CD4-positive, alpha-beta T cell treated with Interferon alpha-2 for 1 hour (primary cell): ENCODE measurements at places on chromosomes 5 and 9.

- DNase-seq: no peak
These were observed 52.4 kb downstream of the DMRT2 start for GRCh38 chr9:1102642-1102970.

DNA sequence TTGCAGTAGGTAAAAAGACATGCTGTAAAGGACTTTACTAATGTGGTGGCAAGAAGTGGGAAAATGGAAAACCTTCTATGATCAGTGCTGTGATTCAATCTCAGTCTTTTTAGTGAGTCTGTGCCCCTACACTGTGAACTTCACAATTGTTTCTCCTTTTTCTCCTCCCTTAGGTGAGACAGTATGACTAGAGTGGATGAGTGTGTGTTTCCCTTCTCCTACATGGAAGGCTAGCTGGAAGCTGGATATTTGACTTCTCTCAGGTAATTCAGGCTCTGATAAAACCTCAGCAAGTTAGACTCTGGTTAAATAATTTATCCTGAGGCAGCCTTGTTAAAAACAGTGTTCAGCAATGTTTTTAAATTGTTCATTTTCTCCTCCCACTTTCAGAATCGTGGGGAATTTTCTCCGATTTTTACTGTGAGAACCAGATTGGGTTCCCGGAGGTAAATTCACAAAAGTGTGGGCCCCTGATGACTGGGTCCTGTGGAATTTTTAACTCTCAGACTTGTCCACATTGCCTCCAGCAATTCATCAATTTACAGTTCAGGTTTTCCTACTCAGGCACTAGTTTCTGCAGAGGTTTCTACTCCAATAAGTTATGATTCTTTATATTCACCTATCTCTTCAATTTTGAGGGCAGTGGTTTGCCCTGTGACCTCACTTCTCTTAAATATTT, 149.1 kb upstream of the PIK3R1 start:
- DNase-seq: no peak

- DNase-seq: no peak
These were observed 48.6 kb upstream of the PTPRD start for GRCh38 chr9:10661376-10661775.

DNA sequence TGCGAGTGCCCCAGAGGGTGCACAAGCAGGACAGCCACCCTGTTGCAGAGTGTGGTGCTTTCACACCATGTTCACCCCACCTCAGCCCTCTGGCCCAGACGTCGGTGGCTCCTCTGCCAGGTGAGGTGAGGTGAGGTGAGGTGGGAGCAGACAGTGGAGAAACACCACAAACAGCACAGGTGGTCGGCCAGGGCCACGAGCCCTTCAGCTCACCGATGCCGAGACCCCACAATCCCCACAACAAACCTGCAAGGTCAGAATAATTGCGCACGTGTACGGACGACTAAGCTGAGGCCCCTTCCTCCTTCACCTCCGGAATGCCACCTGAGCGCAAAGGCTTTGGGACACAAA, 10.5 kb downstream of the BRD3 start:
- DNase-seq: no peak

GRCh38 chr5:83636156-83636555, 84.5 kb downstream of the HAPLN1 start:
- no peak for DNase-seq

- DNase-seq: no peak
These were observed 48.4 kb downstream of the ADAMTS16 start for GRCh38 chr5:5188376-5189050.

DNA sequence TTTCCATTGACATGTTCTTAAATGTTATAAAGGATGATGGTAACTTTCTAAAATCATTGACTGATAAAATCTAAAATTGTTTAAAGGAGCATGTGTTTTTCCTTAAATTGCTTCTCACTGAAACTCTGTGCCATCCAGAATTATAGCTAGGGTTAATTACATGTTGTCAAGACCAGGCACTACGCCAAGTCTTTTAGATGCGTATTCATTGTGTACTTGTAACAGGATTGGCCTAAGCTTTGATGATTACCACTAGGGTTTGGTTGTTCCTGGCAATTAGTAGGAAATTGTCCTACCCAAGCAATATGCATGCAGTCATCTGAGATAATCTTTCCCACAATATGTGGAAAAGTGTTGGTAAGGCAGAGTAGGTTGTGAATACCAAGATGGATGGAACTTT, 43.8 kb downstream of the PRKACG start:
- DNase-seq: no peak

GRCh38 chr5:69517763-69518212, 25.2 kb downstream of the OCLN start:
- no peak for DNase-seq

- DNase-seq: peak; percentile 73
These were observed at the start of gene MEF2C for GRCh38 chr5:88883059-88883835. TSS of gene MEF2C (minus strand) at chr5:88883184. CDS start at chr5:88823788, 59,396 bp downstream.

GRCh38 chr5:107806271-107806670, 135.5 kb upstream of the EFNA5 start:
- DNase-seq: no peak

- no peak for DNase-seq
These were observed 12.9 kb upstream of the CAST start for GRCh38 chr5:96649251-96649662.

DNA sequence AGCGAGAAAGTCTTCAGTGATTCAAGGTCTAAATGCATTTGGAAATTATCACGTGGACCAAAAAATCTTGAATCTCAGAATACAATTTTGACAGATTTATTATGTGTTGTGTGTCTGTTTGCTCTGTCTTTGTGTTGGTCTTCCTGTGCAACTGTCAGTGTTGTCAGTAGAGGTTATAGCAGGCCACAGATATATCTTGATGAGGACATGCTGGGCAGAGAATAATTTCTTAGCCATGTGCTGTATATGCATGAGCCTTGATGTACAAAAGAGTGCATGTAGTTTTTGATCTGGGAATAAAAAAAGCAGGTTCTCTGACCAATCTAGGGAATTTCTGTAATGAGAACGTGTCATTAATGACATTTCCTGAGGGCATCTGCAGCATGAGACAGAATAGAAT, 57.6 kb downstream of the ZSWIM6 start:
- no peak for DNase-seq

DNA sequence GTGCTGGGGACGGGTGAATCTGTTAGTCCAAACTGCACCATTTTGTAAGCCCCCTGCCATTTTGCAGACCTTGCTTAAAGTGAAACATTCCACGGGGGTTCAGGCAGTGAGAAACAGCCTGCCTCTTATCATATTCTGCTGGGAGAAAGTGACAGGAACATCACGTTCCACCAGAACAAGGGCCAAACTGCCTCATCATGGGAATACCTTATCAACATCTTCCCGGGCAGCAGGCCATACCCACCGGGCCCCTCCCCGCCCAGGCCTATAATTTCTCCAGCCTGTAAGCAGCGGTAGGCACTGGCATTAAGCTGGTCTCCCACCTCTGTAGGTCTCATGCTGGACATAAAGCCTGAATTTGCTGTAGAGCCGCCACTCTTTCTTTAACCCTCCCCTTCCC, 1.5 kb upstream of the CFAP77 start:
- DNase-seq: no peak

- no peak for DNase-seq
These were observed 80.1 kb downstream of the ANKRD31 start for GRCh38 chr5:75156585-75156984.

DNA sequence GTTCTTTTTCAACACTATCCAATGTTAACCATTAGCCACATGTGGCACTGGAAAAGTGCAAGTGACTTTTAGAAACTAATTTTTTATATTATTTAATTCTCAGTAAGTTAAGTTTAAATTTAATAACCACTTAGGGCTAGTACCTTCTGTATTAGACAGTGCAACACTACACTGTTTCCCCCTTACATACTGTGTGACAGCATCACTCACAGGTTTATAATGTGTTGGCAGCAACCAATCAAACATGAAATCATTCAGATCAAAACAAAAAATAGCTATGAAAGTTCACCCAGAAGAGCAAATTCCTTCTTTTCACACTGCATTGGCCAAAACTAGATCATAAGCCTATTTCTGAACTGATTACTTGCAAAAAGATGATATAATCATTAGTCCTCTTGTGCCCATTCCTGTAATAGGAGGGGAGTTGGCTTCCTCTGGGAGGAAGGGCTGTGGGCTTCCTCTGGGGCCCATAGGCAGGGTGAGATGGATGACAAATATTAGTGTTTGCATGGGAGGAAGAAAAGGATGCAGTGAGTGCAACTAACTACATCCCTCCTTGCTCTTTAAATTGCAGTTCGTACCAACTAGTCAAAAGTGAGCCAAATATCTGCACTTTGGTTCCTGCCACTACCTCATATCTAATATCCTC, 708.1 kb upstream of the RGMB start:
- DNase-seq: no peak

- no peak for DNase-seq
These were observed 707 bp upstream of the RIMOC1 start for GRCh38 chr5:41903382-41903891.

DNA sequence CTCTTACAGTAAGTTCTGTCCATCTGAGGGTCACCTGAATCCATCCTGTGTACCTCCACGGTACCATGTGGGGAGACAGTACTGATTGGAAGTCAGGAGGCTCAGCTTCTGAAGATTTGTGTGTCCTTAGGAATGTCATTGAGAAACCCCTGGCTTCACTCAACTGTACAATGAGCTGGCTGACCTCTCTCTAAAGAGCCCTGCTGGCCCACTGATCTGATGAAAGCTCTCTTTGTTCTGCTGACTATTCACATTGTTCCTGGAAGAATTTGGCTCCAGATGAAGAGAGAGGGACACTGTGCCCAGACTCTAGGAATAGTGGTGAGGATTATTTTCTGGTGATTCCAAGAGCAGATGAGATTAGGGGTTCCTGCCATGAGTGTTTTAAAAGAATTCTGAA, 141.2 kb downstream of the LURAP1L start:
- no peak for DNase-seq

DNA sequence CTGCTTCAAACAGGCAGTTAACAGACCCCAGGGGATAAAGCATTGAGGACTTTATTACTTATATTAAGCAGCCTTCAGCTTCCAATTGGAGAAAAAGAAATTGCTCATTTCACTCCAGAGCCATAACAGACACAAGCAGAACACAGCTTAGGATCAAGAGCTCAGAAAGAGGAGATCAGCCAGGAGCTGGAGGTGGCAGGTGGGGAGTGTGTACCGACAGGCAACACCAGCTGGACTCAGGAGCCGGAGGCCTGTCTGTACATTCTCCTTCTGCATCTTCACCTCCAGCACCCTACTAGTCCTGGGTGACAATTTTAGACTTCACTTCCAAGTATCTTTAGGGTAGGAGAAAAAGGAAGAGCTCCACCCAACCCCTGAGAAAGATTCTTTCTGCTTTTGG, 35.8 kb downstream of the NRG2 start:
- no peak for DNase-seq

- DNase-seq: no peak
These were observed 16.8 kb downstream of the SCAMP1 start for GRCh38 chr5:78377056-78377717.

DNA sequence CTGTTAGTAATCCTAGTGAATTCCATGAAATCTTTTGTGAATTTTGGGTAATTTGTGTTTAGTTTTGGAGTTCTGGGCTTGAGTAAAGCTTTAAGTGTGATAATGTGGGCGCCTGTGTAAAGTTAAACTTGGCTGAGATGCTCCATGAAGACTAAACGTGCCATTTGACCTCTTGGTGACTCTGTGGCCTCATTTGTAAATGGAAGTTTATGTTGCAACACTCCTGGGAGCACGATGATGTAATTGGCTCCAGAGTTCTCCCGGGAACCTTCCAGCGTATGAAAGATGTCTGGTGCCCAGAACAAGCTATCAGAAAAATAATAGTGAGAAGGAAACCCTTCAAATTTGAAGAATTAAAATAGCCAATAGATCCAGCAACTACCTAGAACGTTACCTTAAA, 981.2 kb downstream of the TLE4 start:
- DNase-seq: no peak

DNA sequence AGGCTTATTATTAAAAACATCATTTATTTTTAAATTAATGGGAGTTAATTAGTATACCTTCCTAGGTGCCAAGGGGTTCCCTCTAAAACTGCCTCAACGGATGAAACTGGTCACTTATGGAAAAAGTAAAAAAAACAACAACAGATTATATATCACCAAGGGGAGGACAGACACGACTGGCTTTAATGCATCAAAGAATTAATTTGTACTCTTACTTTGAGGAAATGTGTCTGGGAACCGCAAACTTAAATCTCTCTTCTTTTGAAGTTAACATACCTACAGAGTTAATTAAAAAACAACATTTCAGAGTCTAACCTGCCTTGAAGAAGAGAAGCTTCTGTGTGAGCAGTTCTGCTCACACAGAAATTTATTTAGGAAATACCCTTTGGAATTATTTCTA, 354.6 kb downstream of the LRRC70 start:
- DNase-seq: no peak

DNA sequence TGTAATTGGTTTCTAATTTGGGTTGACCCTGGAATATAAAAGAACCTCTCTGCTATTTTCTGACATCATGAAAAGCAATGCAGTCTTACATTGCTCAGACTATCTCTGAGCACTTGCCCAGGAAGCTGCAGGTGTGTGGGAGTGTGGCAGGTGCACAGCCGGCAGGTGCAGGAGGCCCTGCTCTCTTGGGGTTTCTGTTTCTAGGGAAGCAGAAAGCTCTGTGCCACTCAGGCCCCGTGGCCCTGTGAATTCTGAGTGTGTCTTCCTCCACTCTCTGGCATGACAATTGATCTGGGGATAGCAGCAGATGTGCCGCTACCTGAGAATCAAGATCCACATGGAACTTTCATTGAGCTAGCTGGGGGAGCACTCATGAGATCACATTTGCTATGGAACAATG, 45.7 kb upstream of the IRX2 start:
- DNase-seq: no peak

DNA sequence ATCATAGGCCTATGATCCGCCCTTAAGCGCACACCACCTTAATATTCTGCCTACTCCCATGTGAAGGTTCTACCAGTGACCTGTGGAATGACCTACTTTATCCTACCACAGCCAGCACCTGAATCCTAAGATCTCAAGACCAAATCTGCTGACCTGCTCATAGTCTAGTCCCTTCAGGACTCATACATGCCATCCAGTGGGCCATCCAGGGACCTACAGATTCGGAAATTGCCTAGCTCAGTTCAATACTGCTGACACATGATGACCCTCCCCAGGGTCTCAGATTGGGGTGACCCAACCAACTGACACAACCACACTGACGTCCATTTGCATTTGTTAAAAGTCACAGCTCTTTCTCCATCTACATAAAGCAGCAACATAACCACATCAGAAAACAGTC, 443.8 kb upstream of the ST8SIA4 start:
- DNase-seq: no peak

- peak; percentile 92 for DNase-seq
These were observed 19.4 kb downstream of the GBGT1 start for GRCh38 chr9:133144142-133144903.
